Stimulated activated CD8-positive, alpha-beta memory T cell treated with anti-CD3 and anti-CD28 coated beads, Interleukin-15, amount 100 ng/mL, for 4 hours (primary cell): ENCODE measurements at places on chromosomes 3 and 15.

DNA sequence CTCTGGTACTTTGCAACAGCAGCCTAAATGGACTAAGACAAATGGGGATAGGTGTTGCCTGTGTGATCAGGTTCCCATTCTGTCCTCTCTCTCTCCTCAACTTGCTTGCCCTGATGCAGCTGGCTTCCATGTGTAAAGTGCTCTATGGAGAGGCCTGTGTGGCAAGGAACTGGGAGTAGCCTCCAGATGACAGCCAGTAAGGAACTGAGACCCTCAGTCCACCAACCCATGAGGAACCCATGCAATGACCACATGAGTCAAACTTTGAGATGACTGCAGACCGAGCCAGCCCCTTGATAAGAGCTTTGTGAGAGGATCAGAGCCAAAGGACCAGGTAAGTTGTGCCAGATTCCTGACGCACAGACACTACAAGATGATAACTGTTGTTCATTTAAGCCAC, 74.6 kb upstream of the ADPGK start:
- no peak for DNase-seq

DNA sequence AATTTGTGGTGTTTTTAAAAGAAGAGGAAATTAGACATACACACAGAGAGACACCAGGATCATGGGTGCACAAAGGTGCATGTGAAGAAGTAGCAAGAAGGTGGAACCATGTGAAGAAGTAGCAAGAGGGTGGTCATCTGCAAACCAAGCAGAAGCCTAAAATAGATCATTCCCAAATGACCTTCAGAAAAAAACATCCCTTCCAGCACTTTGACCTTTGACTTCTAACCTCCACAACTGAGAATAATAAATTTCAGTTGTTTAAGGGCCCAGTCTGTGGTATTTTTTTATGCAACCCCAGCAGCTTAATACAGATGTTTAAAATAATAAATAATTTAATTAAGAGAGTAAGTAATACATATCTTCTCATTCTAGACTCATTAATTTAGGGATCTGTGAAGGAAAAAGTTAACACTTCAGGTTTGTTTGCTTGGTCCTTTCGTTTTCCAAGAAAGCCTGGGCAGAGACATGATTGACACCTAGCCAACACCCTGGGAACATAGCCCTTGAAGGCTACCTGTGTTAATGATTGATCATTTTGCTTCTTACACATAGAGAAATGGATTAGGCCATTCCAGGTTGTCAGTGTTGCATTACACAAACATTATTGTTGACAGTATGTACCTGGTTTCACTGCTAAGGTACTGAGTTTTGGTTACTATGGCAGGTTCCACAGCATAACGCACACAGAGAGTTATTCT, 1331.2 kb upstream of the GBE1 start:
- DNase-seq = no peak

GRCh38 chr15:42364529-42364928, 5.2 kb downstream of the CAPN3 start:
- DNase-seq = no peak

GRCh38 chr3:40976241-40976640, 223.1 kb upstream of the CTNNB1 start:
- no peak for DNase-seq

DNA sequence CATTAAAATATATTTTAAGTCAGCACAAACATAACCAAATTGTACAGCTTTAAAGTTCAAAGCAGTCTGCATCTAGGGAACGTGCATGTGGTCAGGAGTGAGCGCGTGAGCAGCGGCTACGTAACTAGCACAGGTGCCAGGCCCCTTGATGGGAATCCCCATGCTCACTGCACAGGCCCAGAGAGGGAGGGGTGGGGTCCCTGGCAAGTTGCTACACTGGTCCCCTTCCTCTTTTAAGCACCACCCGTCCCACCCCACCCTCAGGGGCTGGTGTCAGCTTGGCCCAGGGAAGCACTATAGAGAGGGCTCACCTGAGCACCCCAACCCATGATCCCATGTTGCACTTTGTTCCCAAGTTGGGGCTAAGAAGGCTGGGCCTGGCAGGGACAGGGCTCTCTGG, 835 bp upstream of the GMPPB start:
- DNase-seq = no peak

DNA sequence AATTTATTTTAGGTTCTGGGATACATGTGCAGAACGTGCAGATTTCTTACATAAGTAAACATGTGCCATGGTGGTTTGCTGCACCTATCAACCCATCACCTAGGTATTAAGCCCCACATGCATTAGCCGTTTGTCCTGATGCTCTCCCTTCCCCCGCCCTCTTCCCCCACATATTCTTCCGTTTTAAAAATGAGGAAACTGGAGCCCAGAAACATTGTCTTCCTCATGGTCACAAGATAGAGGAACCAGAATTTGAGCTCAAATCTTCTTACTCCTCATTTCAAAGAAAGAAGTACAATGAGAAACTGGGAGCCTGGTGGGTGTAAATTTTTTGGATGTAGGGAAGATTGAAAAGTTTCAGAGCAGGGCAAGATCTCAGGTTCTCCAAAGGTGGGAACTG, 56.1 kb upstream of the USP3 start:
- DNase-seq = no peak
